Mammary epithelial cell (primary cell): ENCODE measurements at places on chromosomes 1 and 21.
A peak's percentile ranks its signal among the peaks of the same experiment; 100 is the strongest.

- no peak for DNase-seq
Observed at GRCh38 chr21:41683815-41684214, 83.0 kb downstream of the RIPK4 start.

DNA sequence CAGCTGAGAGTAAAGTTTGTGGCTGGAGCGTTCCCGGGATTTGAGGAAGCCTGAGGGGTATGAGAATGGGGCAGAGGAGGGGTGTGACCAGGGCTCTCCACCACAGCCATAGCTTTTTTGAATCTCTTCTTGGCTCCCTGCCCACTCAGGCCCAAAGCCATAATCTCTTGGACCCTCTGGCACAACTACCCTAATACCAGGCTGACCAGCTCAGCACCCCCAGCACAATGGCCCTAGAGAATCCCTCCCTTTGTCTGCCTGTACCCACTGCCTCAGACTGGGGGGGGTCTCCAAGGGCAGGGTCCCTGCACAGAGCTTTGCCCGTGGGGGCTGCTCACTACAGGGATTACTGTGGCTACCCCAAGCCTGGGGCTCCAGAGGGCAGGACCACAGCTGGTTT is 7.5 kb downstream of the DENND4B start:
- no peak for DNase-seq

- DNase-seq = no peak
Observed at GRCh38 chr1:90835661-90836344, 118.7 kb upstream of the BARHL2 start.

DNA sequence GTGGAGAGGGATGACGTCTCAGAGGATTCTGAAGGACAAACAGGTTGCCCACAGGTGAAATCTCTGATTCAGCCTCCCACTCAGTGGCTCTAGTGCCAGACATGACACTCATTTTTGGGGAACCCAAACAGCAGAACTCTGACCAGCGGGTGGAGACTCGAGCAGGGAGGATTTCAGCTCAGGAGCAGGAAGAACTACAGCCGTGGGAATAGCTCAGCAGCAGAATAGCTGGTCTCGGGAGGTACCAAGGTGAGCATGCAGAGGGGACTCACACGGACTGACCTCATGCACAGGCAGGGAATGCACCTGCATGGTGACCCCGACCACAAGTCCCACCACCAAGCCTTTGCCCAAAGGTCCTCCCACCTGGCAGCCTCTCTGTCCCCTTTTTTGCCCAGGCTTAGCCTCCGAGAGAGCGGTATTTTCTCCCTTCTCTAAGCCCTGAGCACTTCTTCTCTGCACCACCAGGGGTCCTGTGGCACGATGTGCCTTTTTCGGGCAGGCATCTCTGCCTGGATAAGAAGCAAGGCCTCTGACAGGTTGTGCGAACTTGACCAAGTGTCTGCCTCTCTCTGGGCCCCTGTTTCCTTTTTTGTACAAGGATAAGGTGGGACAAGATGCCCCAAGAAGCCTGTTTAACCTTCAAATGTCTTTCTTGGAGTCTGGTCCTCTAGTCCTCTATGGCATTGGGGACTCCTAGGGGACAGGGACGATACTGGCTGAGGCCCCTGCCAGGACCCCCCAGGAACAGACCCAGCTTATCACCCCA is 8.8 kb upstream of the FGR start:
- DNase-seq = peak; percentile 46

GRCh38 chr1:20371883-20372282 is 81.2 kb downstream of the VWA5B1 start:
- no peak for DNase-seq

DNA sequence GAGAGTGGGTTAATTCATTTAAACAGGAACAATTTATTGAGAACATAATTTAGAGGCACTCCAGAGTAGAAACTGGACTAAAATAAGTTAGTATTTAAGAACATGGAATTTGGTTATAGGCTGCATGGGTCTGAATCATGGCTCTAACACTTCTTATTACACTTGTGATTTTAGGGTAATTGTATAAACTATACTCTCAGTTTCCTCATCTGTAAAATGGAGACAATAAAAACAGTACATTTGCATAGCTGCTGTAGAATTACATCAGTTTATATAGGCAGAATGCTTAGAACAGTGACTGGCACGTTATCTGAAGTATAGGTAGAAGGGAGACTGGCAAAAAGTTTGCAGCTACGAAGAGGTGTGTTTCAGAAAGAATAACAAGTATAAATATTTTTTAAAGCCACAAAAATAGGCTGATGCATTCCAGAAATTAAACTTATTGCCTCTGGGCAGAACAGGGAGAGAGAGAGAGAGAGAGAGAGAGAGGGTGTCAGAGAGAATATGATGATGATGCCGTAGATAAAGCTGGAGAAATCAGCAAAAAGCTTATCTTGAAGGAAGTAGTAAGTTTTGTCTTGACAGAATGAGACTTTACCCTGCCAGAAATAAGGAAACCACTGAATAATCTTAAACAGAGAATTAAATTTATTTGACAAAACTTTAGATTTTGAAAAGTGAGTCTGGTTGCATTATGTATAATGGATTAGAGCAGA is 8.1 kb upstream of the OR6K3 start:
- no peak for DNase-seq

GRCh38 chr1:47577303-47578025 is 139.6 kb downstream of the FOXD2 start:
- DNase-seq = no peak

- DNase-seq = no peak
Observed at GRCh38 chr1:9822897-9823692, 670 bp downstream of the CLSTN1 start.

DNA sequence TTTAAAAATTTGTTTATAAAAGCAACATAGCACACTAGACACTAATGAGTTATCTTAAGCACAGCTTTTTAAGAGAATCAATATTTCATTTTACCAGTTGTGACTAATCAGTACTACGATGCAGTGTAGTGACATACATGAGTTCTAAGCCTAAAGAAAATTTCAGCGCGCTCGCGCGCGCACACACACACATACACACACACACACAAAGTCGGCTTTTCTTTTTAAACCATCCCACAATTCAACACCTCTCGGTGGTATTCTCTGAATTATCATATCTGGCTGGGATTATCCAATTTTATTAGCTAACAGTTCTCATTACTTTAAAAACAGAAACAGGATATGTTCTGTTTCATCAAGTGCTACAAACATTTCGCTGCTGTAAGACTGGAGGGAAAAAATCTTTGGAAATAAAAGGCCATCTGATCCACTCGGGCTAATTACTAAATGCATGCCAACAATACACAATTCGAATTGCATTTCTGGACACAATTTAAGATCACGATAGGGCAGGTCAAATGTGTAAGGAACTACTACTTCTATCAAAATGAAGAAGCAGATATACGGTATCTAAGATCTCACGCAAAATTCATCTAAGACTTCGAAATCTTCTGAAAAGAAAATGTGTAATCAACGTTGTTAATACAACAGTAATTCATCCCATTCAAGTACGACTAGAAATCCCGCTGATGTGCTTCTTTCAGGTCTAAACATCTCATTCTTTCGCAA is 1.2 kb downstream of the TUT4 start:
- peak; percentile 59 for DNase-seq

- peak; percentile 65 for DNase-seq
Observed at GRCh38 chr21:44817914-44818639, at the start of gene SUMO3. Gene SUMO3 (minus strand): TSS chr21:44818062. CDS start chr21:44817968, 94 bp downstream.

DNA sequence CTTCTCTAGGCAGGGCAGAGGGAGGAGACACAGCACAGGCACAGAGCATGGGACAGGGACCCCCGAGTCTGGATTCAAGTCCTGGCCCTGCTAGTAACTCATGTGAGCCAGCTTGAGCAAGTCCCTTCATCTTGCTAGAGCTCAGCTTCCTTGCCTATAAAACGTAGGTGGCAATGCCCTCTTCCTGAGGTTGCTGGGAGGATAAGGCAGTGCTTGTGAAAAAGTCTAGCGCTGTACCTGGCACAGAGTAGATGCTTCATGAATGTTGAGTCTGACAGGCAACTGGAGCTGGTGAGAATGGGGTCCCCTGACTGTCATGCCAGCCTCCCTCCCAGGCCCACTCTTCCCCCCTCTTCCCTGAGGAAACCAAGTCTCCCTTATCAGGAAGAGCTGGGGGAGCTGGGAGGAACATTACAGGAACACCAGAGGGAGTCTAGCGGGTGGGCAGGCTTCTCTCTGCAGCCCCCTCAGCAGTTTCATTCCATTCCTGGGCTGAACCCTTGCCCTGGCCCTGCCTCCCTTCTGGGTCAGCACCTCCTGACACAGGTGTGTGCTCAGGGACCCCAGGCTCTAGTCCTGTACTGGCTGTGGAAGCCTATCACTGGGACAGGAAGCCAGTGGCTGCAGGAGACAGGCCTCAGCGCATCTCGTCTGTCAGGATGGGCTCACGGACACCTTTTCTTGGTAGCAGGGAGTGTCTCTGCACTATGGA is 9.9 kb downstream of the CHRNB2 start:
- DNase-seq = no peak

GRCh38 chr1:115426231-115426771 is 88.3 kb upstream of the NGF start:
- DNase-seq = peak; percentile 35

GRCh38 chr1:84672080-84672854 is 18.0 kb downstream of the SSX2IP start:
- DNase-seq = no peak

DNA sequence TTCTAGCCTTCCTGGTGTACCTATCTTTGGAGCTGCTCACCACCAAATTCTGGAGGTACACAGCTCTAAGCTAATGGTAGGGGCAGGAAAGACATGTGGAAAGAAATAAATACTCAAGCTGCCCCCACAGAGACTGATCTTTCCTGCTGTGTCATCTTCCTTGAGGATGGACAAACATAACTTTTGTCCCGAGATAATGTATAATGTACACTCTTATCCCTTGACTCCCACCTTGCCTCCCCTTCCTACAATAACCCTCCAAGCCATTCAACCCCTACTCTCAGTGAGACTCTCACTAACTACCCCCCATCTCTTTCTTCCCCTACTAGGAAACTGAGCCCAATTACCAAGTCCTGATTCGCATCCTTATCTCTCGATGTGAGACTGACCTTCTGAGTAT is 12.2 kb downstream of the ANXA9 start:
- no peak for DNase-seq

DNA sequence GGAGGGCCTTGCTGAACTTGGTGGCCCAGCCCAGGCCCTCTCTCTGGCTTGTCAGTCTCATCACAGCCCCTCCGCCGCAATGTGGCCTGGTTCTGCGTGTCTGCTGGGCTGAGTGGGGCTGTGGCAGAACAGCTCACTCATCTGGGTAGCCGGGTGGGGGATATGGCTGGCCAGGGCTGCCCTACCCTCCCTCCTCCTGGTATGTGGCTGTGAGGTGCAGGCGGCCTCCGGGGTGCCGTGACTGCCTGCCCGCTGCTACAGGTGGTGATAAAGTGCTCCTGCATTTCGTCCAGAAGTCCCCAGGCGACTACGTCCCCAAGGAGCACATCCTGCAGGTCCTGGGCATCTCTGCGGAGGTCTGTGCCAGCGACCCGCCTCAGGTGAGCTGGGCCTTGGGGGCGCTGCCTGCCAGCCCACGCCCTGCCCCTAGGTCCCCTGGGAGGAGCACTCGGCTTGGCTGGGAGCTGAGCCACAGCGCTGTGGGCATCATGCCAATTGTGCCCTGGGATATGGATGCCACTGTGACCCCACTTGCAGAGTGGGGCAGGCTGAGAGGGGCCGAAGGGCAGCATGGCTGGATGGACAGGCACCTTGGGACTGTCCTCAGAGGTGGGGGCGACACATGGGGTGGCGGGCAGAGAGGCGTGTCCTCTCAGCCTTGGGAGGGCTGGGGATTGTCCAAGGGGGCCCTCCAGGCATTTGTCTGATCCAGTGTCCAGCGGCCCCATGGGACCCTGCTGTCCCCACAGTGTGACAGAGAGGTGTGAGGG is 2.3 kb downstream of the PRXL2B start:
- DNase-seq = no peak

DNA sequence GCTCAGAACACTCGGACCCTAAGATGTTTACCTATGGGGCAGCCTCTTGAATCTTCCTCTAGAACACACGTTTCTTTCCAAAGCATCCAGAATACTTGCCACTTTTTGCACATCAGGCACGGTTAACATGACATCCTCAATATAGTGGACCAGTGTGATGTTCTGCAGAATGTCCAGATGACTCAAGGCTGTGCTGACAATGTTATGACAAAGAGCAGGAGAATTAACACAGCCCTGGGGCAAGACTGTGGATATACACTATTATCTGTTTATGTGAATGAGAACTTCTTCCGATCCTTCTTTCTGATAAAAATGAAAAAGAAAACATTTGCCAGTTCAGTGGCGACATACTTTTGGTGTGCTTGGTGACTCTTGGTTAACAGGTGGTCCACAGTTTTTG is 154.3 kb downstream of the PDE4B start:
- DNase-seq = no peak

DNA sequence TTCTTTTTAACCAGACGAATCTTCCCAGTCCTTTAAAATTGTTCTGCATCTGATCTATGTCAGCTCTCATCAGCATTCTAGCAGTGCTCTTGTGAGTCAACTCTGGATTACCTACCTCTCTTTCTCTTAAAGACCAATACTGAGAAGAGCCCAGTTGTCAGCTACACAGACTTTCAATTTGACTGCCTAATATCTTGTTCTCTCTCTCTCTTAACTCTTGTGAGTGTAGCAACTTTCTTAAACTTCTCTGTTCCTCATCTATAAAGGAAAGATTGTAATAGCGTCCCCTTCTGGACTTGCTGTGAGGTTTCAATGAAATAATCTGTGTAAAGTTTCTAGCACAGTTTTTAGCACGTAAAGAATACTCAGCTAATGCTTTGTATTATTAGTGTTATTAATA is 499.3 kb upstream of the ADAMTS5 start:
- no peak for DNase-seq

- peak; percentile 15 for DNase-seq
Observed at GRCh38 chr1:165330483-165330882, 26.0 kb downstream of the LMX1A start.

DNA sequence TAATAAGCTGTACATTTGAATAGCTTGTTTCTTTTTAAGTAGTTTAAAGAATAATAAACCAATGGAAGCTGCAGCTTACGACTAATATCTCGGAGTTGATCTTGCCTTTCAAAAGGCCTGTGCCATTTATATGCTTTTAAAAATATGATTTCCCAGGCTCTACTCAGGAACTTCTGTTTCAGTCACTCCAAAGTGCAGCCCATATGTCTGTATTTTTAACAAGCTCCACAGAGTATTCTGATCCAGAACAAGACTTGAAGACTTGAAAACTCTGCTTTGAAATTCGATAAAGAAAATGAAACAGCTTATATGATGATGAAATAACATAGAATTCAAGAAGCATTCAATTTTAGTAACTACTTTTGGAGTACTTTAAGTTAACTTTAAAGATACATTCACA is 79.1 kb upstream of the PLPPR4 start:
- no peak for DNase-seq

DNA sequence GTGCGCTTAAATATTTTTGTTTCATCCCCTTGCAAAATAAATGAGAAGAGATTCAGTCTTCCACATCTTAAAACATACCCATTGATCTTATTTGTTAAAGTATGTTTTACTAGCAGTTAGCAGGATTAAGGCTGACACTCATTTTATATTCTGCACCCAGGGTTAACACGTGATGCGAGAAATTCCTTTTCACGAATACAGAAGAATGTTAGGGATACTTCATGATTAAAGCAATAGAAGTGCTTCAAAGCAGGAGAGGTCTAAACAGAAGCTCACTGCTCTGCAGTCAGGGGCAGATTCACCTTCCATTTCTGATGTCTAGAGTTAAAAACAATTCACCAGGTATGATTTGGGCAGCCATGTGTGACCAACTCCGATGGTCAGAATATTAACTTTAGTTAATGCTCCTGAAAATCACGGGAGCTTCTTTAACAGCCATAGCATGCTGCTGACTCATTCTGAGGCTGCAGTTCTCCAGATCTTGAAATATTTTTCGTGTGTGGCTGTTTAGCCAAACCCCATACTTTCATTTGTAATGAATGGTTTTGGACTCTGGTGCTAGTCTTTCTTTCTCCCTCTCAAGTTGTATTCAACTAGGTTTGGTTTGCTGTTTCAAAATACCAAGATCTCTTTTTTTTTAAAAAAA is 19.7 kb downstream of the BCAR3 start:
- peak; percentile 38 for DNase-seq
